Right renal pelvis (tissue), 4 donors: ENCODE measurements at places on chromosomes 3 and 15.

DNA sequence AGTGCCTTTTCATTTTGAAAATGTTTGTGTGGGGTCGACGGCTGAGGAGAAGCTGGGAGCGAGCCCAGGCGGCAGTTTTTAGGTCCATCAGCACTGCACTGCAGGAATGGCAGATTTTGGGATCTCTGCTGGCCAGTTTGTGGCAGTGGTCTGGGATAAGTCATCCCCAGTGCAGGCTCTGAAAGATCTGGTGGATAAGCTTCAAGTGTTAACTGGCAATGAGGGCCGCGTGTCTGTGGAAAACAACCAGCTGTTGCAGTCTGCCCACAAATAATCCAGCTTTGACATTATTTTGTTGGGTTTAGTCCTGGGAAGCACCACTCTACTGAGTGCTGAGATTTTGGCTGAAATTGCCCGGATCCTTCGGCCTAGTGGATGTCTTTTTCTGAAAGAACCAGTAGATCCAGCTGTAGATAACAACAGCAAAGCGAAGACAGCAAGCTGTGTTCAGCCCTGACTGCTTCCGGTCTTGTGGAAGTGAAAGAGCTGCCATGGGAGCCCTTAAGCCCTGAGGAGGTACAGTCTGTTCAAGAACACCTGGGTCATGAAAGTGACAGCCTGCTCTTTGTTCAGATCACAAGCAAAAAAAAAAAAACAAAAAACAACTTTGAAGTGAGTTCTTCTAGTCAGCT is 13.1 kb upstream of the ANP32A start:
- no peak for DNase-seq

- DNase-seq = no peak
Observed at GRCh38 chr3:72630327-72630968, 217.8 kb downstream of the SHQ1 start.

DNA sequence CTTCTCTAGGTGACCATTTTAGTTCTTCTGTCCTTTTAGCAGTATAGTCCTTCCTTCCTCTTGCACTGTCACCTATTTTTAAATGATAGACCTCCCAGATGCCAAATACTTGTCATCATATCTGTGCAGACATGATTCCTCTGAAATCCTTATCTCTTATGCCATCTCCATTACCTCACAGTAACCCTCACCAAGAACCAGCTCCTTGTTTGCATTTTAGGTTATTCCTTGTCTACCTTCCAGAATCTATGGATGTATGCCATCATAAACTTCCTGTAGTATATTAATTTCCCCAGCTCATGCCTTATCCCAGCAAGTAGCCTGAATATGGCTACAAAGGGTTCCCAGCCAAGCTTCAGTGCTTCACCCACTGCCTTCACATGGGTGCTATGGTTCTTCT is 1347.2 kb downstream of the ROBO1 start:
- no peak for DNase-seq

- no peak for DNase-seq
Observed at GRCh38 chr3:77535116-77535515, 495.2 kb downstream of the ROBO2 start.

- no peak for DNase-seq
Observed at GRCh38 chr15:59797756-59798604, 108.9 kb upstream of the BNIP2 start.

DNA sequence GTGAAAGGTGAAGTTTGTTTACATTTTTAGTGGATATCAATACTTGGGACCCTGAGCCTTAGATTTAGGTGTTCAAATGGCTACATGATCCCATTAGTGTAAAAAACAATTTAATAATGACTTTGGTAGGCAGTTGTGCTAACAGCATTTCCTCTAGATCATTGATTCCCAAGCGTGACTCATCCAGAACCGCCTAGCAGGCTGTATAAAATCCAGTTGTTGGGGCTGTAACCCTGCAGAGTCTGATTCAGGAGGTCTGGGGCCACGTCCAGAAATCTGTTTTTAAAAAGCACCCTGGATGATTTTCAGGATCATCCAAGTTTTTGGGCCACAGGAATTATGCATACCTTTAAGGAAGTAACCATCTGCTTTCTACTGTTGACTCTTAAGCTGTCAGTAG is 156.4 kb downstream of the TP63 start:
- no peak for DNase-seq

DNA sequence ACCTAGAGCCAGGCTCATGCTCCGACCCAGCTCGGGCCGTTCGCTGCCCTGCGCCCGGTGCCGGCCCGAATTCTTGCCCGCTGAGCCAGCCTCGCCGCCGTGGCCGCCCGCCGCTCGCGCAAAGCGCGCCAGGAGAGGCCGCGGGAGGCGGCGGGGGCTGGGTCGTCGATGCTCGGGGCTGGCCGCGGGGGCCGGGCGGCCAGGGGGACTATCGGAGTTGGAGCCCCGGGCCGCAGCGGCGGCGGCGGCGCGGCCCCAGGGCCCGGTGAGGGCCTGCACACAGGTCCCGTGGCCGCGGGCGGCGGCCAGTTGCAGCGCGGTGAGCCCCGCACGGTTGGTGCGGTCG is 1.1 kb downstream of the ANKRD63 start:
- DNase-seq = no peak

GRCh38 chr3:99534951-99535704 is 103.3 kb upstream of the COL8A1 start:
- no peak for DNase-seq

- DNase-seq = no peak
Observed at GRCh38 chr15:95162967-95163531, 931.7 kb downstream of the MCTP2 start.

GRCh38 chr3:131427226-131427625 is 45.7 kb downstream of the NUDT16 start:
- DNase-seq = no peak

GRCh38 chr15:73787621-73788020 is 34.5 kb upstream of the INSYN1 start:
- DNase-seq = no peak

GRCh38 chr15:68471541-68471940 is 39.6 kb upstream of the ITGA11 start:
- DNase-seq = no peak

- no peak for DNase-seq
Observed at GRCh38 chr15:99451484-99451883, 114.3 kb upstream of the MEF2A start.

- no peak for DNase-seq
Observed at GRCh38 chr15:75211436-75212199, 9.9 kb downstream of the C15orf39 start.

GRCh38 chr3:80470433-80470832 is 702.6 kb upstream of the ROBO1 start:
- DNase-seq = no peak

DNA sequence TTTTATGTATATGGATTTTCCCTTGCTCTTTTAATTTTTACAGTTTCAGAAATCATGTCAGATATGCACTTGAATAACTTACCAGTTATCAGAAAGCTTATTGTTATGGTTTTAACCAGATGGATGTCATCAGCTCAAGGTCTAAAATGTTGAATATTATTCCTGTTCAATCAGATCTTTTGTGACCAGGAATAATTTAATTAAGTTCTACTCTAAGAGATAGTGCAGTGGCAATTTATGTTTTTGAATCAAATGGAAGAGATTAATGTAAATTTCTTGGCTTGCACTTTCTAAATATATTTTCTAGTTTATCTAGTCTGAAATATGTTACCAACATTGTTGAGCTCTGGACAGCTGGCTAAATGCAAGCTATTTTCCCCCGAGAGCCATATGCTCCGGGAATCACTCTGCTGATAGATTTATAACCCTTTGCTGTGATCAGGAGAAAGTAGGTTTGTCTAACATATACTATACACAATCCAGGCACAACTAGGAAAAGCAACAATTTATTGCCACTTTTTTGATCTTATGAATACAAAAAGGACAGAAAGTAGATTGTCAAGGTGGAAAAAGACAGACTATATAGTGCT is 76.8 kb upstream of the CD96 start:
- DNase-seq = no peak

GRCh38 chr3:185087419-185087818 is 65.4 kb downstream of the C3orf70 start:
- no peak for DNase-seq

- no peak for DNase-seq
Observed at GRCh38 chr3:181431748-181432147, 280.0 kb upstream of the SOX2 start.

DNA sequence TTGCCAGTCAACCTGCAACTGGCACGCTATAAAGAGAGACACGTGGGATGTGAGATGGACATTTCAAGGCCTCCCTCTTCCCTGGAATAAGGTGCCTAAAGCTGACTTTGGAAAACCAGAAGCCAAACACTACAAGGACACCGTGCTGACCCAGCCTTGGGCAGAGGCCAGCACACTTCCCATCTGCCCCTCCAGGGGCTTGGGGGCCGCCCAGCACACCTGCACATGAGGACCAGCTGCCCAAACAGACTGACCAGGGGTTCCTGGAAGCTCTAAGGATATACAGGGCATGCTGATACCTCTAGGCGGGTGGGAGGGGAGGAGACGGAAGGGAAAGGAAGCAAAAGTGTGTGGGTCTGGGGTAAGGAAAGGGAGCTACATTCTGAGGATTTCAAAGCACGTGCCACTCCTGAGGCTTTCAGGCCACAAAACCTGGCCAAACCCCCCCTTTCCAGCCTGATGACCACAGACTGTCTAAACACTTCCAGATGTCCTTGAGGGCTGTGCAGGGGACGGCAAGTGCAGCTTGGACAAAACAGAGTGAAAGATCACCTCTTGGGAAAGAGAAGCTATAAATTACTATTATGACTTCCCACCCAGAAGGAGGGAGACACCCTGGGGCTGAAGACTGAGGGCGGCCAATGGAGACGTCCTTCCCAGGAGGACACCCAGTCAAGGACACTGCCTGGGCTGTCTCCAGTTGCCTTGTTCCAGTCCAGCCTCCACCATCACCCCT is 57.9 kb downstream of the ADCY5 start:
- DNase-seq = no peak

DNA sequence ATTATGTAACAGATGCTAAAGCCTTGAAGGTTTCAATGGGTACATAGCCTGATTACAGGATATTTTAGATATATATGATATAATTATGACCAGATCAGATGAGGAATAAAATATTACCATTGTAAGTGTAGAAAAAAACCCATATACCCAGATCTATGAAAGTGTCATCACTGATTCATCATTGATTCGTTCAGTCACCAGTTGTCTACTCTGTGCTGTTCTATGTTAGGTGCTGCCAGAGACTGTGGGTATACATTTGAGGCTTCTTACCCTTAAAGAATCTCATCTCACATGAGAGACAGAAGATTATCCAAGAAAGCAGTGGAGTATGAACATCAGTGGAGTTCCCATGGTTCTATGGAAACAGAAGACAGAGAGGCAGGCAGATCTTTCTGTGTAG is 92.2 kb downstream of the MBNL1 start:
- DNase-seq = no peak

DNA sequence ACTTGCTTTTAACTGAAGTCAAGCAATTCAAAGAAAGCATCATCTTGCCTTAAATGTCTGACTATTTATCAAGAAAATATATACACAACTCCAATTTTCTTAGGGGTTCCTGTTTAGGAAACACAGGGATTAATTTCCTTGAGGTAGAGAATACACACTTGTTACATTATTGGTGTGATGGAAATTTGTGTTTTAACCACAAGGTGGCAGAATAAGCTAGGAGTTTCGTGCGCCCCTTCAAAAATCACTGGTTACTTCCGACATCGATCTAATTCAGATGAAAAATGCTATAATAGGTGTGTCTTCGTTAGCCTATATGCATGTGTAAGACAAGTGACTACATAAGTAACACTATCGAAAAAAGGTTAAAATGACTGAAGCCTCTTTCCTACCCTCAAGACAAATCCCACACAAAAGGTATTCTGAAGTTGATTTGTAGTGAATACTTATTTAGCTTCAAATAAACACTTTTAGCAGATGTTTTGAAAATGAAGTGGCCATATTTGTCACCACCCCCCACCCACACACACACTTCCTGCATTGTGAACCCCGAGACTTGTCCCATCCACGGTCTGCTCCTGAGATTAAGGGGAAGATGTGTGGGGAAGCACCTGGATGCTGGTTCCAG is 246.5 kb downstream of the ROBO1 start:
- DNase-seq = peak; percentile 23

GRCh38 chr3:105401254-105401653 is 34.5 kb downstream of the ALCAM start:
- DNase-seq = no peak

GRCh38 chr15:92808598-92809063 is 91.5 kb upstream of the CHD2 start:
- DNase-seq = no peak

DNA sequence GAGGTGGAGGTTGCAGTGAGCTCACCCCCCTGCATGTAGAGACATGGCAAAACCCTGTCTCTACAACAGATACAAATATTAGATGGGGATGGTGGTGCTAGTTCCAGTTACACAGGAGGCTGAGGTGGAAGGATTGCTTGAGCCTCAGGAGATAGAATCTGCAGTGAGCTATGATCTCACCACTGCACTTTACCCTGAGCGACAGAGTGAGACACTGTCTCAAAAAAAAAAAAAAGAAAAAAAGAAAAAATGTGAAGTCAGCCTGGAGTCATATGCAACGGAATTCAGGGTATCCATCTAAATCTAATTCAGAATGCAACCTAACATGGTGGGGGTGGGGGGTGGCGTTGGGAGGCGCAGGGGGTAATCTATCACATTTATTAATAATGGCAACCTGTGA is 37.1 kb upstream of the NR2F2 start:
- no peak for DNase-seq

DNA sequence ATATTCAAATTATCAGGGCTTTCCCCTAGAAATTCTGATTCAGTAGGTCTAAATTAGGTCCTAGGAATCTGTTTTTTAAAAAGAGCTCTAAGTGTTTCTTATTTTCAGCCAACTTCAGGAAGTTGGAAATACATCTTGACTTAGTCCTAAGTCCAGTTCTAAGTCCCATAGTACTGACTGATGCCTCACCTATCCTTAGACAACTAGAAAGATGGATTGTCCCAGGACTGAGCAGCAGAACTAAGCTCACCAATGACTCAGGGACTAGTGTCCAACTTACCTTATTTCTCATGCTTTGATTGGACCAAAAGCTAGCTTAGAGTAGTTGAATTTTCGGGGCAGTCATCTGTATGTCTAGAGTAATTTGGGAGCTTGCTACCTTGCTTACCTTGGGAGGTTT is 26.2 kb upstream of the C3orf38 start:
- DNase-seq = no peak

DNA sequence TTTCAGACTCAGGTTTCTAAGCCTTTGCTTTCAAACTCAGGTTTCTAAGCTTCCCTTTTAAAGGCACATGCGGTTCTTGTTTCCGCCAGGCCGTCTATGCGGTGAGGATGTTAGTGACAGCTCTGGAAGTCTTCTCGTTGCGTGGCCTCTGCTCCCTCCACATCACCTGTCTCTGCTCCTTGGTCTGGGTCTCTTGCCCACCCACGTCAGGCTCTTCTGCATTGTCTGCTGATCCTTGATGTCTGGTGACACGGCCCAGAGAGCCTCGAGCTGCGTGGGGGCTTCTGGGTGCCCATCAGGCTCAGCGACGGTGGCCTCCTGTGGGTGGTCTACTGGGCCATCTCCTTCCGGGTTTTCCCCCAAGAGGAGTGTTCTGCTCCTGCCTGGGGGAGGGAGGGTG is 30.5 kb downstream of the KLF13 start:
- no peak for DNase-seq

GRCh38 chr15:60651734-60652141 is 172.8 kb upstream of the ICE2 start:
- no peak for DNase-seq
